ENCODE measurements at places on chromosomes 7 and 10.

GRCh38 chr7:151366166-151366879, 24.7 kb downstream of the NUB1 start:
- DNase-seq, result no peak

- no peak for DNase-seq
Observed at GRCh38 chr10:15460661-15461060, 89.6 kb upstream of the FAM171A1 start.

DNA sequence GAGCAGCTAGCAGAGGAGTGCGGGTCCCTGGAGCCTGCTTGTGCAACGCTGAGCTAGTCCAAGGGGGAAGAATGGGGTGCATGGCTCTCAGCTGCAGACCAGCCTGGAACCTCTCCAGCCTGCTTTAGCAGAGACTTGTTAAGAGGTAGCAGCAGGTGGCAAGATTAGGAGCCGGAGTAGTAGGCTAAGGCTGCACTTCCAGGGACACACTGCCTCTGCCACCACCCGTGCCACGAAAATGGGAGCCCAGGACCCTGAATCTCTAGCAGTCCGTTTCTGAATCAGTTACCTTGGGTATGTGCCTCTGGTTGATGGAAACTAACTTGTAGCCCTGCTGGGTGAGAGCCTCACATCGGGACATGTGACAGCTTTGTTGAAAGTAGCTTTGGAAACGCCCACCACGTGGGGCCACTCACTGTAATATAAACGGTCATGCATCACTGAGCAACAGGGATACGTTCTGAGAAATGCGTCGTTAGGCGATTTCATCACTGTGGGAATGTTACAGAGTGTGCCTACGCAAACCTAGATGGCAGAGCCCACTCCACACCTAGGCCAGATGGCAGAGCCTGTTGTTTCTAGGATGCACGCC, 25.9 kb downstream of the HTRA1 start:
- no peak for DNase-seq

GRCh38 chr7:36453769-36454168, 64.1 kb downstream of the ANLN start:
- no peak for DNase-seq

GRCh38 chr10:122390679-122391078, 16.2 kb downstream of the PLEKHA1 start:
- DNase-seq, result no peak

- no peak for DNase-seq
Observed at GRCh38 chr7:97090761-97091353, 26.6 kb upstream of the SDHAF3 start.

DNA sequence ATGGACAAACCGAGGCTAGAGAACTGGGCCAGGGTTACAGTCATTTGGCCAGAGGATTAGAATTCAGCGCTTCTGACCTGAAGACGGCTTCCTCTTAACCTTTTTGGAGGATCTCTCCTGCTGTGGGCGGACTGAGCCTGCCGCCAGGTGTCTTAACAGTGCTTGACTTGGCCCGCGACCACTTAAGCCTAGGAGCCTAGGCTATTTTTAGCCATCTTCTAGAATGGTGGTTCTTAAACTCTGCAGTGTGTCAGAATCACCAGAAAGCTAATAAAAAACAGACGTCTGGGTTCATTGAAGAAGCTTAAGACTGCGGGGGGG, 722 bp downstream of the MDH2 start:
- DNase-seq, result no peak

DNA sequence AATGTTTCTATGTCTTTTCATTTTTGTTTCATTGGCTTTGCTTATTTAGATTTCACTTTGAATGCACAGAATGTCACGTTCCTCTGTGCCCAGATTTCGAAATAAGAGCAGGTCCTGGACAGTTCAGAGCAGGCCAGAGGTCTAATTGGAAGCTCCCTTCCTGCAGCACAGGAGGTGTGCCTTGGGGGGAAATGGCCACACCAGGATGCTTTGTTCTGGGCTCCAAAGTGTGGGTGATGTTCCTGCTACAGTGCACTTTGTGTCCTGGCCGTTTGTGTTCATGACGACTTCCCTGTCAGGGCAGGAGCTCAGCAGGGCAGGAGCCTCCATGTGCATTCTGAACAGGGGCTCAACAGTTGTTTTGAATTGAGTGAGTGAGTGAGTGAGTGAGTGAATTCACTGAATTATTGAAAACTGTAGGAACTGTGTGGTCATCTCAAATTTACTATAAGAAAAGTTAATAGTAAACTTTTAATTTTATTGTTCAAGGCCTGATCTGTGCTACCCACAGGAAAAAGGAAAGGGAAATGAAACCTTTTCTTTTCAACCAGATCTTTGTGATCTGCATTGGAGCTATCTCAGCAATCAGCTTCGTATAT, 109.5 kb upstream of the GJD4 start:
- no peak for DNase-seq

DNA sequence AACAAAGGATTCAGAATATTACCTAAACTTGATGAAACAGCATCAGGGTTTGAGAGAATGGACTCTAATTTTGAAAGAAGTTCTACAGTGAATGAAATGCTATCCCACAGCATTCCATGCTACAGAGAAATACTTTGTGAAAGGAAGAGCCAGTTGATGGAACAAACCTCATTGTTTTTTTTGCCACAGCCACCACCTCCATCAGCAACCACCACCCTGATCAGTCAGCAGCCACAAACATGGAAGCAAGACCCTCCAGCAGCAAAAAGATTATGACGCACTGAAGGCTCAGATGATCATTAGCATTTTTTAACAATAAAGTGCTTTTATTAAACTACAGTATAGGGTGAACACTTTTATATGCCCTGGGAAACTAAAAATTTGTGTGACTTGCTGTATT, 98.7 kb downstream of the LRRC4 start:
- no peak for DNase-seq

GRCh38 chr10:48608976-48609375, 4.1 kb upstream of the ARHGAP22 start:
- DNase-seq, result no peak

GRCh38 chr7:102834466-102834865, 78.3 kb upstream of the LRRC17 start:
- DNase-seq, result no peak

GRCh38 chr7:99290980-99291607, 18.5 kb downstream of the MYH16 start:
- no peak for DNase-seq

- DNase-seq, result no peak
Observed at GRCh38 chr7:154744256-154744860, 258.6 kb downstream of the PAXIP1 start.

GRCh38 chr7:75033064-75033463, 40.5 kb downstream of the RCC1L start:
- no peak for DNase-seq

DNA sequence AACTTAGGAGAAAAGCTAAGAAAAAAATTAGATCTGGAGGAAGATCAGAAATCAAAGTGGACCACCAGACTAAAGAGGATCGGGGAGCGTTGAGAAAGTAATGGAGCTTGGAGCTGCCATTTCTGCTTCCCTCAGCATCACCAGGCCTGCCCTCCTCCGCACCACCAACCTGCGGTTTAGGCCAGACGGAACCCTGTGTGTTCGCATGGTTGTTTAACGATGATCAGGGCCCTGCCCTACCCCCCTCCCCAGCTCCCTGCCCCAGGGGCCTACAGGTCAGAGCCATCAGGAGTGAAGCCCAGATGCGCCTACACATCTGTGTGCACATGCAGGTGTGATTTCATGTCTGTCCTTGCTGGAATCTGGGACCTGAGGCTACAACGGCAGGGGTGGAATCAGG, 45.7 kb downstream of the EBF3 start:
- DNase-seq, result no peak

All from activated naive CD4-positive, alpha-beta T cell (primary cell).